ENCODE measurements at places on chromosomes 3 and 15.

DNA sequence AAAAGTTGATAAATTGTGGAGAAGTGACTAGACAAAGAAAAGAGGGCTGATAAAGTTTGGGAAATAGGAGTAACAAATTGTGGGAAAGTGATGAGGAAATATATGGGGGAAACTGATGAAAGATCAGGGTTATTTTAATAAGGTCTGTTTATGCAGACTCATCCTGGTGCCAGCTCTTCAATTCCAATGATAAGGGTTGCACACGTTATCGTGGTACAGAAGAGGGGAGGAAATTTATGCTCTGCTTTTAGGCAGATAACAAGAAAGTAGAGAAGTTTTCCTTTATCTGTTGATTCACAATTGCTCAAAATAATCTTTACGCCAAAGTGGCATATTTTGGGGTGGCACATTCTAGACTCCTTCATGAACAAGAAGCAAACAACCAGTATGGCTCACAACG, 32.1 kb upstream of the LIPC start:
- DNase-seq = no peak

DNA sequence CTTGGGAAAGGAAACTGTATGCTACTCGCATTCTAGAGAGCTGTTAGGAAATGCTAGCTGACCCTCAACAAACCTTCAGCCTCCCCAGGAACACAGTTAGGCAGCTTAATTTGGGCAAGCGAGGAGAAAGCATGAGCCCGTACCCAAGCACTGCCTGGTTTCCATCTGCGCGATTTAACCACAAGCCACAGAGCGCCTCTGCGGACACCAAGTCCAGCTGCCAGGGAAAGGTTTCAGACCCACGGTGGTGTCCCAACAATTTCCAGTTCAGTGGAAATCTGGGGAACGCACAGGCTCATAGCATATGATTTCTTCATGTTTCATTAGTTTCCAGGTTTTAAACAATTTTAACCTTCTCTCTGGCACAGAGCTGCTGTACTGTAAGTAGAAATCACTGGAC, 617.6 kb downstream of the FHIT start:
- no peak for DNase-seq

DNA sequence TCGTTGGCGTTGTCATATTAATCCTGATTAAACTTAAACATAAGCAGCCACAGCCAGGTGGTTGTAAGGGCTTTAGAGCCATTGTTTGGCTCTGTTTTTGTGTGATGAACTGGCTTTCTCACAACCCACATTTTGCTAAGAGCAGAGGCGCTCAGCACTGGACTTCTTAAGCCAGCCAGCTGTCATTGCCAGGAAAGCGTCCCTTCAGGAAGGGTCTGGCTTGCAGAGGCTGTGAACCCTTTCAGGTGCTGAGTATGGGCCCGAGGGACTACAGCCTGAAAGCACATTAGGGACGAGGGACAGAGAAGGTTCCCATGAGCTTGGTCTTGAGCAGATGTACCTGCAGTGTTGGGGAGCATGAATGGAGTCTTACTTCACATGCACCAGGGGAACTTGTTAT, 112.3 kb downstream of the CHCHD6 start:
- DNase-seq = no peak

DNA sequence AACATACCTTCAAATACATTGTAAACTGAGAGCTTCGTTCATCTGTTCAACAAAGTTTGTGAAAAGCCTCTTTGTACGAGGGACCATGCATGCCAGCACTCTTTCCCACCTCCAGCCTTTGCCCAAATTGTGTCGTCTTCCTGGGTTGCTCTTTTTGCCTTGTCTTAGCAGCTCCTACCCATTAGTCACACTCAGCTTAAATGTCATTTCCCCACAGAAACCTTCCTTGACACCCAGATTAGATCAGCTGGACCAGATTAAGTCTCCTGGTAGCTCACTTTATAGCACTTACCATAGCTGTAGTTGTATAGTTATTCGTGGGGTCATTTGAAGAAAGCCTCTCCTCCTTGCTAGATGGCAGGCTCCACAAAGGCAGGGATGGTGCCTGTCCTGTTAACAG, 24.1 kb upstream of the SNRK start:
- DNase-seq = no peak

DNA sequence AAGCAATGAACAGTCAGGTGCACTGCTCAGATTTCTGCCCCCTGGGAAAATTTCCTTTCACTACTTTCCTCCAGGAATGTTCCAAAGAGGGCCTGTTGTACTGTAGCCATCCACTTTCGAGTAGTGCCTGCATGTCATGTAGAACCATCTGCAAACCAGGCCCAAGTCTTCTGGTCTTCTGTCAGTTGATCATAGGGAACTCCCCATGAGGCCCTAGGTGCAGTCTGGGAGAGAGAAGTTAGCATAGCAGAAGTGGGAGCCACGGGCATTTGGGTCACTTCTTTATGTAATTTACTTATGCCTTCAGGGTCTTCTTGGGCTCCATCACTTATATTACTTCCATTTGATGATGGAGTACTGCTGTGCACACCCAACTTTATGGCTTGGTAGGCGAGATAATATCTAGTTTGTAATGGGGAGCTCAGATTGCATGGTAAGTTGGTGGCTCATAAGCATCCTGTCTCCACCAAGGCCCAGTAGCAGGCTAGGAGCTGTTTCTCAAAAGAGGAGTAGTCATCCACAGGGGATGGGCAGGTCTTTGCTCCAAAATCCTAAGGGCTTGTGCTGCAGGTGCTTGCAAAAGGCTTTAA, 151.4 kb downstream of the NFKBIZ start:
- DNase-seq = no peak

DNA sequence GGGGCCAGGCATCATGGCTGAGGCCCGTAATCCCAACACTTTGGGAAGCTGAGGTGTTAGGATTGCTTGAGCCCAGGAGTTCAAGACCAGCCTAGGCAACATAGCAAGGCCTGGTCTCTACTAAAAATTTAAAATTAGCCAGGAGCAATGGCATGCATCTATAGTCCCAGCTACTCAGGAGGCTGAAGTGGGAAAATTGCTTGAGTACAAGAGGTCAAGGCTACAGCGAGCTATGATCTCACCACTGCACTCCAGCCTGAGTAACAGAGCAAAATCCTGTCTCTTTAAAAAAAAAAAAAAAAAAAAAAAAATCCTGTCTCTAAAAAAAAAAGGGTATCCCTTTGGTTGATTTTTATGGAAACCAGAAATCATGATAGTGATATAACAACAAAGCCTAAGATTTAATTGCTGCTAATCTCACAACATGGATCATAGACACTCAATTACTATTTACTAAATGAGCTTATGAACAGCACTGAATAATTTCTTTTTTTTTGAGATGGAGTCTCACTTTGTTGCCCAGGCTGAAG, 12.1 kb downstream of the PCLAF start:
- DNase-seq = no peak
